Thyroid gland (tissue), 4 donors: ENCODE measurements at places on chromosomes 2 and 18. TPM values are rescaled to one million over a fixed set of nuclear protein-coding genes. Genes with fewer than 3 reads are reported as not detected.

Gene RAX
- not detected for total RNA-seq

Gene ZNF396
- 5.3 TPM for total RNA-seq

Gene CCDC195
- not detected for total RNA-seq

Gene ECEL1
- 0.11 TPM for total RNA-seq

Gene TUBB6
- total RNA-seq, result 157 TPM

Gene RAB6D
- total RNA-seq, result not detected

Gene C2orf72
- total RNA-seq, result not detected

Gene CEP76
- total RNA-seq, result 10.0 TPM

Gene RTP5
- 0.13 TPM for total RNA-seq

Gene CPO
- total RNA-seq, result 2.1 TPM

Gene RPS27A
- total RNA-seq, result 1,905 TPM

Gene DSG4
- not detected for total RNA-seq

GRCh38 chr2:203669820-203670219 is 36.6 kb upstream of the CD28 start:
- H3K27ac ChIP-seq, result no peak overlapping the region
- no peaks in the 10 kb centered on the region for H3K36me3 ChIP-seq
- no peak overlapping the region for H3K4me3 ChIP-seq
- no peaks in the 10 kb centered on the region for H3K27me3 ChIP-seq
- peaks cover under 1% of the 10 kb centered on the region for H3K4me1 ChIP-seq
- no peak for DNase-seq

DNA sequence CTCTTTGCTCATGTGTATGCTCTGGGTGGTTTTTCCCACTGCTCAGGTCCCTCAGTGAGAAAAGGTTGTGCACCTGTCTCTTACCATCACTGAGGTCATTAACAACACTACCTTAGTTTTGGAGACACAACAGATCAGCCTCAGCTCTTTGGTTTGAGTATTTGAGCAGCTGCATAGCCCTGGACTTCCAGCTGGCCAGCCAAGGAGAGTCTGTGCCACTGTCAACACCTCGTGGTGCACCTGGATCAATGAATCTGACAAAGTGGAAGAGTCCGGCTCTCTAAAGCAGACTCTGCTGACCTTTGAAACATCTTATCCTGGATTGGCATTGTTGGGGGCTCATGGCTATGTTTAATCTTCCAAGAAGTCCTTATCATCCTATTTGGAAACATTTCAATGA is 30.0 kb downstream of the SERPINB8 start:
- H3K36me3 ChIP-seq, result no peaks in the 10 kb centered on the region
- H3K27me3 ChIP-seq, result no peaks in the 10 kb centered on the region
- no peaks in the 10 kb centered on the region for H3K4me1 ChIP-seq
- H3K27ac ChIP-seq, result no peak overlapping the region
- DNase-seq, result no peak
- no peak overlapping the region for H3K4me3 ChIP-seq

DNA sequence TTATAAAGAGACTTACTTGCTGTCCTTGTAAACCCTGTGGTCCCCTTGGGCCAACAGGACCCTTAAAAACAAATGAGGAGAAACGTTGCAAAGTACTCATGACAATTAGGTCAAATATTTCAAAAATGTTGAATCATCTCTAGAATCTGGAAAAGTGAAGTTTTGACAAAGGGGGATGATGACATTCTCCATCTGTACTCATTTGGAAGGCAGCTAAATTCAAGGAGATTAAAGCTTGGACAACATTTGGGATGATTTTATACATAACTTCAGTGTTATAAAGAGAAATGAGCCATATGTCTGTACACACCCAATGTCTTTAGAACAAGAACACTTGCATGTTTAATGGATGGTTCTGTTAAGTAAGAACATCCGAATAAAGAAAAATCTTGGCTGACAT is 92.9 kb downstream of the COL5A2 start:
- H3K27me3 ChIP-seq, result no peaks in the 10 kb centered on the region
- DNase-seq, result no peak
- H3K4me1 ChIP-seq, result no peaks in the 10 kb centered on the region
- H3K27ac ChIP-seq, result no peak overlapping the region
- H3K36me3 ChIP-seq, result no peaks in the 10 kb centered on the region
- no peak overlapping the region for H3K4me3 ChIP-seq

GRCh38 chr2:23330214-23330613 is 54.8 kb upstream of the KLHL29 start:
- DNase-seq, result peak; percentile 15
- H3K27ac ChIP-seq, result no peak overlapping the region
- H3K4me3 ChIP-seq, result no peak overlapping the region
- H3K27me3 ChIP-seq, result no peaks in the 10 kb centered on the region

DNA sequence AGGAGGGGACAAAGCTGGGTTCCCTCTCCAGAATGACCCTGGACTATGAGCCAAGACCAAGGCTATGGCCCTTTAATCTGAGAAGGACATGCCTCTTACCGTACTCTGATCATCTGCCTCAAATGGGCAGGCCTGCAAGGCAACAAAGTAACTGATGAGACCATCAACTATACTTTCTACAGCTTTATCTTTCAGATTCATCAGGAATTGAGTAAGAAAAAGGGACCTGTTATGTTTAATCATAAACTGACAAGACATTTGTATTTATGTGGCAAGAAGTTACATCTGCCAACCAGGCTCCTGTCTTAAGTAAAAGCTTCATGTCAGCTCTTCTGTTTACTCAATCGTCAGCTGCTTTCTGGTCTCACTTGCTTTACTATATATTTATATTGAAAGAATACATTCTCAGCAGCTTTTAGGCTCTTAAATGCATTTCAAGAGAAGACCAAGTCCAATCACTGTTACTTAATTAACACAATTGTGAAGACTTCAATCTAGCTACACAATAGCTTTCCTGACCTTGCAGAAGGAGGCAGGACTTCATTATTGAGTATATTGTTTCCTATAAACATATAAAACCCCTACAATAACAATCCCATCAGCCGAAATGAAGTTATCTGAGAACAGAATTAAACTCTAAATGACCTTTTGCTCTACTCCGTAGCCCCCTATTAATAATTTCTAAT is 163.8 kb downstream of the ETAA1 start:
- no peaks in the 10 kb centered on the region for H3K36me3 ChIP-seq
- H3K27ac ChIP-seq, result no peak overlapping the region
- no peaks in the 10 kb centered on the region for H3K27me3 ChIP-seq
- no peaks in the 10 kb centered on the region for H3K4me1 ChIP-seq

GRCh38 chr2:48753228-48753627 is 2.3 kb downstream of the LHCGR start:
- H3K4me3 ChIP-seq, result no peak overlapping the region
- no peak for DNase-seq
- H3K27ac ChIP-seq, result no peak overlapping the region
- no peaks in the 10 kb centered on the region for H3K36me3 ChIP-seq
- peaks cover 9% of the 10 kb centered on the region for H3K4me1 ChIP-seq

GRCh38 chr2:191231995-191232394 is 13.2 kb upstream of the MYO1B start:
- H3K4me1 ChIP-seq, result no peaks in the 10 kb centered on the region
- no peak overlapping the region for H3K4me3 ChIP-seq
- no peak overlapping the region for H3K27ac ChIP-seq
- DNase-seq, result no peak
- no peaks in the 10 kb centered on the region for H3K36me3 ChIP-seq

GRCh38 chr2:40859617-40860016 is 407.7 kb upstream of the SLC8A1 start:
- no peak for DNase-seq
- no peak overlapping the region for H3K27ac ChIP-seq
- H3K4me1 ChIP-seq, result no peaks in the 10 kb centered on the region
- H3K36me3 ChIP-seq, result no peaks in the 10 kb centered on the region

GRCh38 chr2:151575338-151575737 is 158.9 kb downstream of the NEB start:
- H3K4me1 ChIP-seq, result peaks cover 19% of the 10 kb centered on the region
- no peak overlapping the region for H3K4me3 ChIP-seq
- no peaks in the 10 kb centered on the region for H3K36me3 ChIP-seq
- peak overlapping the region; percentile 44 for H3K27ac ChIP-seq

GRCh38 chr2:86037141-86037794 is 68.4 kb downstream of the POLR1A start:
- peak overlapping the region; percentile 100 for H3K27ac ChIP-seq
- H3K4me1 ChIP-seq, result peaks cover 77% of the 10 kb centered on the region
- H3K36me3 ChIP-seq, result no peaks in the 10 kb centered on the region

DNA sequence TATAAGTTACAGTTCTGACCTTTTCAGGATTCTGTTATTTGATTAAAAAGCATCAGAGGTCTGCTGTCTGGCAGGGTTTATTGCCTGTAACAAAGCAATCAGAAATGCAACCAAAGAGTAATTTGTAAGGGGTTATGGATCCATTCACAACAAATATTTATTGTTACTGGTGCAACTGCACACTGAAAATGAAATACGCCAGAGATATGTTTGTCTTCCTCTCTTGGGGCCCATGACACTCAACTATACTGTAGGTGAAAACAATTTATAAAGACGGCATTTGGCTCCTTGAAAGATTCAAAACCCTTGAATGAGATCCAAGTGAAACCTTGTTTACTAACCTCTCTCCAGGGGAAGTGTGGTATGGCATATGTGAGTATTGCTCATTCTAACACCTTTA is 452.2 kb downstream of the MBD2 start:
- H3K36me3 ChIP-seq, result no peaks in the 10 kb centered on the region
- no peaks in the 10 kb centered on the region for H3K4me1 ChIP-seq
- DNase-seq, result no peak

DNA sequence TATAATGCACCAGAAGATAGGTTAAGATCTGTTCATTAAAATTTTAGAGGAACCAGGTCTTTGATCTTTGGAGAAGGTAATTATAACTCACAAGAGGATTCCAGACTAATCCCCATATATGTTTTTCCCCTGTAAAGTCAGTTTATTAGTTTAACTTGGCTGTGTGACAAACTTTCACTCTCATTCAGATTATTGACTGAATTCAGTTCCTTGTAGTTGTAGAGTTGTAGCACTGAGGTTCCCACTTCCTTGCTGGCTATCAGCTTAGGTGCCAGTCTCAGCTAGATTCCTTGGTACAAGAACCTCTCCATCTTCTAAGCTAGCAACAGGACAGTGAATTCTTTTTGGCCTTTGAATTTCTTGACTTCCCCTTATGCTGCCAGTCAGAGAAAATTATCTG is 19.1 kb downstream of the REG1A start:
- H3K4me3 ChIP-seq, result no peak overlapping the region
- no peaks in the 10 kb centered on the region for H3K4me1 ChIP-seq
- H3K27ac ChIP-seq, result no peak overlapping the region

GRCh38 chr18:48866028-48866733 is 84.6 kb downstream of the SMAD7 start:
- DNase-seq, result peak; percentile 86
- no peaks in the 10 kb centered on the region for H3K36me3 ChIP-seq
- no peak overlapping the region for H3K27ac ChIP-seq
- H3K4me1 ChIP-seq, result peaks cover 26% of the 10 kb centered on the region
- H3K27me3 ChIP-seq, result no peaks in the 10 kb centered on the region

DNA sequence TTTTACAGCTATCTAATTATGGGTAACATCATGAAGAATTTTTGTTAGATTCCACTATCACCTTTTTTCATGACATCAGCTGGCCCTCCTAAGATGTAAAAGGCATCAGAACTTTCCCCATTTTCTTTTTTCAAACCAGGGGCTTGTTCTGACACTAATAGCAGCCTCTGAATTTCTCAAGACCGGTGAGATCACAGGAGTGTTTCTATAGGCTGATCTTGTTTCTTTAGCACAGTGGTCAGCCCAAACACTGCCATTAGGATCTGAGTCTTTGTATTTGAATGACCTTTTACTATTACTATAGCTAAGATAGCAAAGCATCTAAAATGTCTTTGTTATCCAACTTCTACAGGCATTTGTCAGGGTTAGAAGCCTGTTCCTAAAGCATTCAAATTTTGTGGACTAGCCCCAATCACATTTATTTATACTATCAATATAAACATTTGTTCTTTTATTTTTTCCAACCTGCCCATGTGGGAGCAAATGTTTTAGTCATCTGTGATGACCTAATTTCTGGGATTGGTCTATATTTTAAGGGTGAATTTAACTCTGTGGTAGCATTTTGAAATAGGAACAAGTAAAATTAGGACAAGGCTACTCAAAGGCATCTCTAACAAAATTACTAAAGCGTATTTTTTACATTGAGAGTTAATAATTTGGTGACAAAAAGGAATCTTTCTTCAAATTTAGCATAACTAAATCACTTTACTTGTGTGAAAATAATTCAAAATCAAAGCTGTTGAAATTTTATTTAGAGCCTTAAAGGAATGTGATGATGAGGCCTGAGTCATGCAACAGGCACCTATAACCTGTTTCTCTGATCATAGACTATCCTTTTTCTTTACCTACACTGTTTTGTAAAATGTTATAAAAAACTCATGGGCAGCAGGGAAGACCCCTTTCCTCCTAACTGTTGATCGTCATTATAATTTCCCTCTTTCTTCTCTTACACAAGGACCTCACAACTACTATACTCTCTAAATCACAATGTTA is 39.3 kb downstream of the ZAP70 start:
- H3K4me3 ChIP-seq, result no peak overlapping the region
- DNase-seq, result no peak
- H3K36me3 ChIP-seq, result peaks cover 6% of the 10 kb centered on the region
- peaks cover 7% of the 10 kb centered on the region for H3K4me1 ChIP-seq

- H3K27ac ChIP-seq, result no peak overlapping the region
- no peak for DNase-seq
- H3K4me3 ChIP-seq, result no peak overlapping the region
- H3K36me3 ChIP-seq, result no peaks in the 10 kb centered on the region
Measured at GRCh38 chr2:180730976-180731375, 249.4 kb upstream of the UBE2E3 start.

DNA sequence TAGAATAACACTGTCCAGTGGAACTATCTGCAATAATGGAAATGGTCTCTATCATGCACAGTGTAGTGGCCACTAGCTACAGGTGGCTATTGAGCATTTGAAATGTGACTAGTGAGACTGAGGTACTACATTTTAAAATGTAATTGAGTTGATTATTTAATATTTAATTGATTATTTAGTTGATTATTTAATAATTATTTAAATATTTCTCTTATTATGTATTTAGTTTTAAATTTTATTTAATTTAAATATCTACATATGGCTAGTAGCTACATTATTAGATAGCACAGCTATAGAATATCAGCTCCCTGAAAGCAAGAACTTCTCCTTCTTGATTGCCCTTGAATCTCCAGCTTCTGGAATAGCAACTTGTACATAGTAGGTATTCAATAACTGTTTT is 12.8 kb upstream of the ZNF521 start:
- no peak overlapping the region for H3K4me3 ChIP-seq
- H3K36me3 ChIP-seq, result no peaks in the 10 kb centered on the region
- H3K4me1 ChIP-seq, result no peaks in the 10 kb centered on the region
- DNase-seq, result no peak
- no peak overlapping the region for H3K27ac ChIP-seq
- H3K27me3 ChIP-seq, result no peaks in the 10 kb centered on the region

- no peaks in the 10 kb centered on the region for H3K27me3 ChIP-seq
- no peak overlapping the region for H3K4me3 ChIP-seq
- no peaks in the 10 kb centered on the region for H3K36me3 ChIP-seq
- H3K4me1 ChIP-seq, result peaks cover 52% of the 10 kb centered on the region
- DNase-seq, result peak; percentile 73
Measured at GRCh38 chr2:108621087-108621559, 86.9 kb downstream of the LIMS1 start.
